Keratinocyte (primary cell): ENCODE measurements at places on chromosomes 2 and 18.

- DNase-seq, result no peak
Observed at GRCh38 chr2:57278451-57278850, 768.2 kb upstream of the VRK2 start.

GRCh38 chr2:54967759-54968365 is 82.4 kb downstream of the RTN4 start:
- no peak for DNase-seq

- no peak for DNase-seq
Observed at GRCh38 chr18:58593938-58594337, 35.0 kb downstream of the ALPK2 start.

GRCh38 chr18:36338403-36338933 is 41.0 kb downstream of the FHOD3 start:
- DNase-seq, result no peak

DNA sequence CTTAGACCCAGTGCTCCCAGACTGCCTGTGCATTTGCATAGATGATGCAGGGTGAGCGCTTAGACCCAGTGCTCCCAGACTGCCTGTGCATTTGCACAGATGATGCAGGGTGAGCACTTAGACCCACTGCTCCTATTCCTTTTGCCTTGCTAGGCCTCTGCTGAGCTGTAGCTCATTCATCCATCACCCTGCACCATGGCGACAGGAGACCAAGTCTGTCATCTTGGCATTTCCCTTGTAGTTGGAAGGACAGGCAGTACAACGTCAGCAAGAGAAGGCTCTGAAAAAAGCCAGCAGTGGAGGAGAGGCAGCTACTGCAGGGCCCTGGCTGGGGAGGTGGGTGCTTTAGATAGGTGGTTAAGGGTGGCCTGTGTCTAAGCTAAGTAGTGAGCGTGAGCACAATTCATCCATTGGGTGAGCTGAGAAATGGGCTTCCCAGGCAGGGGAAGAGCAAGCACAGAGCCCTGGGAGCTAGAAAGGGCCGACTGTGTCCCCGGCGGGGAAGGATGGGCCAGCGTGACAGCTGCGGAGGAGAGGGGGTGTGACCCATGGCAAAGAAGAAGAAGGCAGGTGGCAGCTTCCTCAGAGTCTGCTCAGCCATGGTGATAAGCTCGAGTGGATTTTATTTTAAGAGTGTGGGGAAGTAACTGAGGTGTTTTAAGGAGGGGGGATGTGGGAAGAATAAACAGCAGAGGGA is 108.8 kb downstream of the LPIN1 start:
- DNase-seq, result no peak

DNA sequence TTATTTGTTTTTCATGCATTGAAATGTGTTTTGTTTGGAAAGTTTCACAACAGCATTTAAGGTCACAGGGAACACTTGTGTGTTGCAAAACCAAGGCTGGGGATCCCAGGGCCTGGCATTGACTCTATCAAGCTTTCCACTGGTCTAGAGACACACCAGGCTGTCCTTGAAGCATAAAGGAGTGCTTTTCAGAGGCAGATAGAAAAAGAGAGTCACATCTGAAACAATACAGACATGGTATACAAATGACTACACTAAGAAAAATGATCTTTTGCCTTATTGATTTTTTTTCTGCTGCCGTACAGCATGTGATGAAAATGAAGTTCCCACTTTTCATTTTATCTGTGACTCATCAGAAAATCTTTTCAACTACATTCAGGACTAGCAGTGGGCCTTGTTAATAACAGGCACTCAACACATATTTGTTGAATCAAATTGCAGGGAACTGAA is 61.9 kb upstream of the ZCCHC2 start:
- DNase-seq, result no peak

GRCh38 chr18:23826850-23827620 is 137.8 kb downstream of the LAMA3 start:
- no peak for DNase-seq

GRCh38 chr2:209387389-209387788 is 36.5 kb upstream of the MAP2 start:
- DNase-seq, result no peak

- DNase-seq, result no peak
Observed at GRCh38 chr2:63851691-63852311, 10.1 kb downstream of the UGP2 start.

- no peak for DNase-seq
Observed at GRCh38 chr2:237696461-237696860, 69.1 kb downstream of the LRRFIP1 start.

- no peak for DNase-seq
Observed at GRCh38 chr2:136008205-136008865, 22.9 kb upstream of the DARS1 start.

DNA sequence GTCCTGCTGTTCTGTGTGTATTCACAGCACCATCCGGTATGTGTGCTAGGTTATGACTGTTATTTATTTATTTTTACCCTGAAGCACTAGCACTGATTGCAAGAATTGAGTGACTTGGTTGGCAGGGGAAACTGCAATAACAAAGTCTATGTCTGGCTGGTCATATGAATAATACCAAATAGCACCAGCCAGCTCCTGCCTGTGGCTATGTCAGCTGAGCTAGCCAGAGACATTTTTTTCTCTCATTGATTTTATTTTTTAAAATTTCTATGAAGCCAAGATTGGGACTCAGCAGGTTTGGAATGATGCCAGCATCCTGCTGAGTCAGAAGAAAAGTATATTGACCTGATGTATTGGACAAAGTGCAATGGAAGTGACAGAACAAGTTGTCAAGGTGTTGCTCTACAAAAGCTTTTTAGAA is 188.5 kb upstream of the CDH2 start:
- DNase-seq, result no peak

GRCh38 chr2:236853585-236854051 is 232.1 kb upstream of the COPS8 start:
- no peak for DNase-seq

- no peak for DNase-seq
Observed at GRCh38 chr2:31331156-31331555, 83.4 kb downstream of the XDH start.

- no peak for DNase-seq
Observed at GRCh38 chr2:232132181-232132580, 170.7 kb downstream of the DIS3L2 start.

DNA sequence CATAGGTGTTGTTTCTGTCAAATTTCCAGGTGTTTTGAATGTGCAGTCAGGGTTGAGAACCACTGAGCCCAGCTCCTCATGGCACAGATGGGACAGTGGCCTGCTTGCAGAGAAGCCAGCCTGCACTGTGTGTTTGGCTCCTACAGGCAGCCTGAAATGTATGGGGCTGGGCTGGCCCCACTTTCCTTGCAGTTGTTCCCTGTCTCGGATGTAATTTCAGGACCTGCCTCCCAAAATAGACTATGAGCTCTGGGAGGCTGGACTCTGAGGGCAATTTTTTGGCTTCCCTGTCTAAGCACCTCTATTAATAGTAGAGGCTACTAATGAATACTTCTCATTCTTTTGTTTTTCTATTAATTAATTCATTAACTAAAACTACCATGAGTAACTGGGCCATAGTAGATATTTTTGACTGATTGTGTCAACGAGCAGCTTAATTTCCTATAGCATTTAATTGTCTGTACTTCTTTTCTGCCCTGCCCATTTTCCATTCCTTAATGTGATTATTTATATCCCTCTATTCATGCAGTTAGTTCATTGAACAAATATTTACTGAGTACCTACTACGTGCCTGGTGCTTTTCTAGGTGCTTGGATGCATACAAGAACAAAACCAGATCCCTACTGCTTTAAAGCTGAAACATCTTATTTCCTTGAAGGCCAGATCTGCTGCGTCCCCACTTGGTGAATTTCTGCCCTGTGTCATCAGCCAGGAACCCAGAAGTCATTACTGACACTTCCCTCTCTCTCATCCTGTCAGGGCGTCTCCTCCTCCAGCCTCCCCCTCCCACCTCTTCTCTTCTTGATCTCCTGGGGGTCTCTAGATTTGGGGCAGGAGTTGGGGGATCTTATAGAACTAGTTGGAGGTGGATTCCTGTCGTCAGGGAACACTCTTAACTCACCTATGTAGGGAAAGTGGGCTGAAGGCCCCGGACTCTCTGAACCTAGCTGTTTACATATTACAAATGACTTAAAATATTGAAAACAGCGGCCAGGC is 16.3 kb downstream of the DYSF start:
- DNase-seq, result no peak

GRCh38 chr2:43710866-43711265 is 34.6 kb upstream of the C1GALT1C1L start:
- DNase-seq, result no peak

GRCh38 chr2:165471349-165471950 is 2.0 kb downstream of the CSRNP3 start:
- DNase-seq, result no peak

- DNase-seq, result no peak
Observed at GRCh38 chr2:239538357-239539052, 137.7 kb upstream of the HDAC4 start.

DNA sequence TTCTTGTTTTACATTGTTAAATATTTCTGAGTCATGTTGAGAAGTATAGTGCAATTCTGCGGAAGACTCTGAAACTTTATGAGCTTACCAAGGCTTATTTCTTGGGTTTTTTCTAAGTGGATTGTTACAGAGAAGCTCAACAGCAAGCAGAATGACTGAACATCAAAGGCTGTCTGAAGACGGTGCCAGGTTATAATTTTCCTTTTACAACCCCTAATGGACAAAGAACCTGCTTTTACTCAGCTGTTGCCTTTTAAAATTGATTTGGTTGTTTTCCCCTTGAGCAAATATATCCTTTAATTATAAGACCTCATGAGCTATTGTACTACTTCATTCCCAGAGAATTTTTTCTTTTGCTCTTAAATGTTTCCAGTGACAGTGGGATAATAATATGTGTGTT is 41.6 kb downstream of the LAMA3 start:
- DNase-seq, result no peak

GRCh38 chr18:45723567-45724355 is at the start of gene SLC14A1:
Gene SLC14A1 (plus strand): TSS chr18:45724181. CDS start chr18:45730321, 6,140 bp downstream.
- DNase-seq, result no peak

DNA sequence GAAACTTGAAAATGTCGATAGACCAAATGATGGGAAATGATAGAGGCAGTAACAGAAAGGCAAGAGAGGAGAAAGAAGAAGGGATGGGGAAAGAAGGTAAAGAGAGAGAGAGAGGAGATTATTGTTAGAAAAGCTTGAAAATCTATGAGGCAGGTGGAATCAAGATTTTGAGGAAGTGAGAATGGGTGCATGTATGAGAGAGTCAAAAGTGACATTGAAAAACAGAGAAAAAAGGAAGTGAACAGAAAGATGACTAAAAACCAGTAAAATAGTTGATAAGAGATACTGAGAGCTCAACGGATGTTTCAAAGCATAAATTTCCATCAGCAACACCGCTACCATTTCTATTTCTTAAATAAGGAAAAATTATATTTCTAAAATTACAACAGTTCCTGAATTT is 327.4 kb upstream of the CWC22 start:
- no peak for DNase-seq

DNA sequence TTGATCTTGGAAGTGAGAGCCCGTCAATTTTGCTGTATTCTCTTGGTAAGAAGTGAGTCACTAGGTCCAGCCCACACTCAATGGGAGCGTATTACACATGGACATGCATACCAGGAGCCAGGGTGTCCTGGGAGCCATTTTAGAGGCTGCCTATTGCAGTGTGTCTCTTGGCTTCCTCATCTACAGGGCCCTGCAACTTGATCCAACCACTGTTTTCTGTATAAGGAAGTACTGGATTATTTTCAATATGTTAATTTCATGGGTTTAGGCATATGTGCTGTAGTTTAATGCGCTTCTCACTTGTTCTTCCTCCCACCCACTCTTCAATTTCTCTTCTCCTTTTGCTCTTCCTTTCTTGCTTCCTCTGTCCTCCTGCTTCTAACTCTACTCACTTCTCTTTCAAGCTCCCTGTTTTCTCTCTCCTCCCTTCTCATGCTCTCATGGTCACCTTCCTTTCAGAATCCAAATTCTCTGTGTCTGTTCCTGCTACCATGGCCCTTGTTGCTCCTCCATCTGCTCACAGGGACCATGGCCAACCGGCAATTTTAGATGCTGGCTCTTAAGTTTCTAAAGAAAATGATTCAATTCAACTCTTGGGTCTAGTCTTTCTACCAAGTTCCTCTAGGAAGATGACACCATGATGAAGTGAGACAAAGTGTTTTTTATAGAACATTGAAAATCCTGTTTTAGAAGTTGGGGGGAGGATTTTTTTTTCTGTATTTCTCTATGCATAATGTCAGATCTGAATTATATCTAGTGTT is 152.0 kb upstream of the ZEB2 start:
- no peak for DNase-seq

GRCh38 chr2:236184701-236185100 is 16.5 kb upstream of the GBX2 start:
- no peak for DNase-seq

DNA sequence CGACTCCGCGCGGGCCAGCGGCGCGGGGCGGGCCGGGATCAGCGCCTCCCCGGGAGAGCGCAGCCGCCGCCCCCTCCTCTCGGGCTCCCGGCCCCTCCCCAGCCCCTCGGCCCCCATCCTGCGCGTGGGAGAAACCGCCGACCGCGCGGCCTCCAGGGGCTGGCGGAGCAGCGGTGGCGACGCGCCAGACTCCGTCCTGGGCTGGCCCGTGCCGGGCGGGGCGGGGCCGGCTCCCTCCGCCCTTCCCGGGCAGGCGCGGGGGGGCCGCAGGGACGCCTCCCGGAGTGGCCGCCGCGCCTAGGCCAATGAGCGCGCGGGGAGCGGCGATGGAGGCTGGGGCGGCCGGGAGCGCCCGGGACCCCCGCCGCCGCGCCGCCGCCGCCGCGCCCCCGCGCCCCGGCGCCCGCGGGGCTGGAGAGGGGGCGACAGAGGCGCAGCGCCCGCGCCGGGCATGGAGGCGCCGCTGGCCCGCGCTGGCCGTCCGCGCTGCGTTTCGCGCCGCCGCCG is 49.1 kb downstream of the KCNIP3 start:
- DNase-seq, result no peak

- DNase-seq, result no peak
Observed at GRCh38 chr2:237603718-237604362, 13.3 kb upstream of the RAB17 start.

GRCh38 chr2:200774920-200775319 is 36.8 kb upstream of the BZW1 start:
- DNase-seq, result no peak

- no peak for DNase-seq
Observed at GRCh38 chr2:56132138-56132537, 51.7 kb upstream of the CCDC85A start.

DNA sequence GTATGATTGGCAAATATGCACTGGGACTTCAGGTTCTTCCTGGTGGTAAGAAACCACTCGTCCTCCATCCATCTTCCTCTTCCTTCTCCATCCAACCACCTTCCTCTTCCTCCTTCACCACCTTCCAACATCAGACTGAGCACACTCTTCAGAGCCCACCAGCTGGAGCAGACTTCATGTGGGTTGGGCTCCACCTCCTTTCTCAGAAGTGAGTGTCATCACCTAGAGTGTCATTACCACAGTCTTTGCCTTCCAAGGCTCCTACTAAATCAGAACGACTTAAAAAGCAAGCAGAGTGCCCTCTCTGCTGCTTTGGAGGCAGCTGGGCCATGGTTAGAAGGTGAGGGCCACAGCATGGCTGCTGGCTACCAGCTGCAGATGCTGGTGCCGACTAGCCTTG is 171.6 kb downstream of the SH3RF3 start:
- no peak for DNase-seq

DNA sequence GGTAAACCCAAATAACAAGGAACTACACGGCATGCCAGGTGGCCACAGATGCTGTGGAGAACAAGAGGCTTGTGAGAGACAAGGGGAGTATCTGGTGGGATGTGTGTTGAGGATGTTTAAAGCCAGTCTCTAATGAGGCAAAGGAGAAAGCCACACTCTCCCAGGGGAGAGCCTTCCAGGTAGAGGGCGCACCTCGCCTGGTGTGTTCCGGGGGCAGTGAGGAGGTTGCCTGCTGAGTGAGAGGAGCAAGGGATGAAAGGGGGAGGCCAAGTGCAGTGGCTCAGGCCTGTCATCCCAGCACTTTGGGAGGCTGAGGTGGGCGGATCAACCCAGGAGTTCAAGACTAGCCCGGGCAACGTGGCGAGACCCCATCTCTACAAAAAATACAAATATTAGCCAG is 16.2 kb downstream of the SAG start:
- DNase-seq, result no peak
